HCEC 1CT (cell line): ENCODE measurements at places on chromosomes 3 and 15.

GRCh38 chr3:140349938-140350337 is 327.9 kb upstream of the TRIM42 start:
- DNase-seq = no peak

DNA sequence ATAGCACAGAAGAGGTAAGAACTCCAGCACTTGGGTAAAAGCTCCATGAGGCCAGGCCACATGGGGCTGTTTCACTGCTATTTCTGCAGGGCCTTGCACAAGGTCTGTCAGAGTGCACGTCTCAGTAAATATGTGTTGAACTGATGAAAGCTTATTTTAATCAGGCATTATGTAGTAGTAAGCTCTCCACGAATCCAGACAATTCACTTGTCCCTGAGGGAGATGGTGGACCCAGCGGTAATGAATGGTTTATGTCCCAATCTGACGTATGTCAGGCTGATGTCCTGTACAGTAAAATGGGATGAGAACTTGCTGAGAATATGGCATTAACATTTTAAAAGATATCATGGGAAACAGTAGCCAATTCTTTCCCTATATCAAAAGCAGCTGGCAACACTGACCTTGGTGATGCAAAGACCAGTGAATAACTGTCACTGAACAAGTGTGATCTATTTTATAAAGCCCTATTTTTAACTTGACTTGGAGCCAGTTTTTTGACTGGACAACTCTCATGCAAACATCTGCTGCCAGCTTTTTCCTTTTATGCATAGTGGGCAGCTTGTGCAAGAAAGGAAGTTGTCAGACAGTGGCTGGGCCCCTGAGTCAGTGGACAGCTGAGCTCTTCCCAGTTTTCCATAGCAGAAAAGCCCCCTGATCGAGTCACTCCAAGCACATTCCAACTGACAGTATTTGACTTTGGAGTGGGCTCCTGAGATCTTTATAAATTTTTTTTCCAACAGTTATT is 519.8 kb upstream of the MDFIC2 start:
- DNase-seq = peak; percentile 92

DNA sequence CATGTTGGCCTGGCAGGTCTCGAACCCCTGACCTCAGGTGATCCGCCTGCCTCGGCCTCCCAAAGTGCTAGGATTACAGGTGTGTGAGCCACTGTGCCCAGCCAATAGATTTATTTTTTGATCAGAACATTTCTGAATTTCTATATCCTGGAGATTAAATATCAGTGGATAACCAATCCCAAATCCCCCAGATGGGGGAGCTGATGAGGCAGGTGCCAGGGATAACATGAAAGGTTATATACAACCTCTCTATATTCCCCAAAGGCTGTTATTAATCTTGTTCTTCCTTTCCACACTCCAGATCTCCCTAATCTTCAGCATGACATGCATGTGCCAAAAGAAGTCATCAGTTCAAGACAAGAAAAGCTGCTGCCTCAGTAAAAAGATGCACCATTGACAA is 112.3 kb downstream of the WDR76 start:
- peak; percentile 38 for DNase-seq

DNA sequence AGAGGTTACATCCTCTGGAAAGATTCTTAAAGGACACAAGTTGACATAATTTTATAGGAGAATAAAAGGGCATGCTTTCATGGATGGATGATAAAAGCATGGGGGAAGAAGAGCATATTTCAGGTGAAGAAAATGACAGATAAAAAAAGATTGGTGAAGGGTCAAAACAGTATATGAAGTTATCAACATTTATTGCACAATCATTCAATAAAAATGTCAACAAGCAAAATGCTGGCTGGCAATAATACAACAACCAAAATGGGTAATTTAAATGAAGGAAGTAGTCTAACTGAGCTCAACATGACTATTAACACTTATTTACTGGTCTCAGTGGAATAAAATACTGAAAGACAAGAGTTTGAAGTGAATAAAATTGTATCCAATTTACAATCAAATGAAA is 696.7 kb downstream of the SQOR start:
- DNase-seq = no peak

- DNase-seq = no peak
These were observed 228.3 kb downstream of the MFSD1 start for GRCh38 chr3:159030138-159030670.

DNA sequence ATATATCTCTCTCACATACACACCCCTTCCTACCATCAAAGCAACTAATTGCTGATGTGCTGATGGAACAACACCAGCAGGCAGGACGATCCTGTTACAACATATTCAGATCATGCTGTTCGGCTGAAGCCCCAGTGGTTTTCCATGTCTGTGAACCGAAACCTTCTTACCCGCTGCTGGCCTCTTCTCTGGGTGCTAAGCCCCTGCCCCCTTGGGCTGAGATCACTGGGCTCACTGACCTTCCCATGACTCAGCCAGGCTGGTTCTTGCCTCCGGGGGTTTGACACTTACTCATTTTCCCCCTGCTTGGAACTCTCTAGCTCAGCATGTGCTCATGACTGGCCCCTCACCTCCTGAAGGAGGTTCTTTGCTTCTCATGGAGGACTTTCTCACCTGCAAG is 122.0 kb upstream of the RGMA start:
- no peak for DNase-seq

GRCh38 chr3:60086811-60087210 is 1037.0 kb upstream of the CFAP20DC start:
- peak; percentile 5 for DNase-seq

GRCh38 chr3:107983247-107983646 is 107.6 kb downstream of the CD47 start:
- no peak for DNase-seq

GRCh38 chr15:87645723-87646122 is 610.8 kb downstream of the NTRK3 start:
- no peak for DNase-seq

GRCh38 chr3:127139601-127140500 is 53.1 kb upstream of the PRR23E start:
- DNase-seq = no peak

- DNase-seq = no peak
These were observed 63.2 kb upstream of the PYDC2 start for GRCh38 chr3:191397771-191398170.

DNA sequence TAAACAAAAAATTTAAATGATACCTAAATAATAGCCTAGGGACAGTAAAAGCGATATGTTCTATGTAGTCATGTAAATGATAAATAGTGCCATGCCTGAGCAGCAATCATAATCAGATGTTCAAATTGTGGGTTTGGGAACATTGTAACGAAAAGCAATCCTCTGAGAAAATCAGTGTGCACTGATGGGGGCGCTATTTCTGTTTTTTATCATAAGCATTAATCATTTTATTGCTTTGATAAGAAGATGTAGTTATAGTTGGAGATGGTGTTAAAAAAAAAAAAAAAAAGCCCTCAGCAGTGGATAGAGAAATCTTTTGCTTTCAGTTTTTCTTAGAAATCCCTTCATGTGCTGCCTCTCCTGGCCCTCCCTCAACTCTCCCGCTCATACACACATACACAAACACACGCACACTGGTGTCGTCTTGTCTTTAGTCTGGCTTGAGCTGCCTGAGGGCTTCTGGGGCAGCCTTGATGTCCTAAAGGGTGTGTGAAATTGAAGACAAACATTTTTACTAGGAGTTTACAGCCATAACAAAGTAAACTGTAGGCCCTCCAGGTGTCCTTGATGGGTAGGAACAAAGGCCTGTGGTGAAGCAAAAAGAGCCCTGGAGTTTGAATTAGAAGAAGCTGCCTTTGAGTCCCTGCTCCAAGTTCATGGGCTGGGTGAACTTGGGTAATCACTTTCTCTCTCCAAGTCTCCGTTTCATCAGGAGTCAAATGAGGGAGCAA is 428.1 kb downstream of the SOX2 start:
- DNase-seq = no peak

DNA sequence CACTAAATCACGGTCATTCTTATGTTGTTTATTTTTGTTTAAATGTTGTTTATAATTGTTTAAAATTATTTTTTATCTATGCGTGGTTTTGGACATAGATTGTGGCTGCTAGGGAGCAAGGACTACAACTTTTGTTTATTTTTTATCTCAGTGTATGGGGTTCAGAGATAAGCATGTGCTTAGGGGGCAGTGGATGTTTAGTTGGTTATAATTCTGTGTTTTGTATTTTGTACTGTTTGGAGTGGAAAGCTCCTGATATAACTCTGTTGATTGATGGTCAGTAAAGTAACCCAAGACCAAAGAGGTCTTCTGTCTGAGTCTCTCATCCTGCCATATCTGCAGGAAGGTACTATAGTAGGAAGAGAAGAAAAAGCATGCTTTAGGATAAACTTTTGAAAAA is 36.5 kb upstream of the NPHP3 start:
- no peak for DNase-seq

DNA sequence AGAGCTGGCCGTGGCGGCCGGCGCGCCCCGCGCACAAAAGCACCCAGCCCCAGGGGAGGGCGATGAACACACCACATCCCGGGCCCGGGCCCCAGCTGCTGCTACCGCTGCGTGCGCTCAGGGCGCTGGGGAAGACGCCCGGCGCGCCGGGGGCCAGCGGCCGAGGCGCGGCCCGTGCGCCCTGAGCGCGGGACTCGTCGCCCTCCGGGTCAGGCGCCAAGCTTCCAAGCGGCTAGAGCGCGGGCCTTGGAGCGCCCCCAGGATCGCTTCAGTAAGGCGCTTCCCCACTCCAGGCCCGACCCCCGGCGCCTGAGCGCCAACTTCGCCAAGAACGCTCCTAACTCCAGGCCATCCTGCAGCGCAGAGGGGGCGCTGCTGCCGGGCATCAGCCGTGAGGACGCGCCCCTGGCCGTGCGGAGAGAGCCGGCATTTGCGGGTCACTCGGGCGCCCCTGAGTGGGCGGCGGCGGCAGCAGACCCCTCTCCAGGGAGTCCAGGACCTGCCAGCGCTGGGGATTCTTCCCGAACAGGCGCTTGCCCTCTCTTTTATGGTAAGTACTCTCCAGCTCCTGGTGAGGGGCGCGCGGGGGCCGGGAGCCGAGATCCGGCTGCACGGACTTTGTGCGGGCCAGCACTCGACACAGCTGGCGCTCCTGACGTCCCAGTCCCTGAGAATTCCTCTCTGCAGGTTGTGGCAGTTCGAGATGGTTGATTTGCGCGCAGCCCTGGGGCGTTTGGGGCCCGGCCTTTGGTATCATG is 475 bp downstream of the SPSB4 start:
- DNase-seq = no peak

GRCh38 chr3:175075269-175075668 is 216.1 kb downstream of the NAALADL2 start:
- DNase-seq = peak; percentile 58
